ENCODE measurements at places on chromosomes 4 and X. TPM values are rescaled to one million over a fixed set of nuclear protein-coding genes. Genes with fewer than 3 reads are reported as not detected.
A peak's percentile ranks its signal among the peaks of the same experiment; 100 is the strongest.

Gene LRAT
- 0.78 TPM for total RNA-seq

Gene PAK3
- 33.2 TPM for total RNA-seq

Gene SATL1
- not detected for total RNA-seq

Gene SPIN2A
- total RNA-seq, result 0.26 TPM

Gene CAPN6
- 1.8 TPM for total RNA-seq

Gene KCNIP4
- not detected for total RNA-seq

GRCh38 chrX:850471-850916 lies 219.9 kb downstream of the SHOX start:
- no peaks in the 10 kb centered on the region for H3K4me1 ChIP-seq
- no peak for DNase-seq
- H3K27ac ChIP-seq, result no peak overlapping the region
- H3K27me3 ChIP-seq, result no peaks in the 10 kb centered on the region
- H3K36me3 ChIP-seq, result no peaks in the 10 kb centered on the region

DNA sequence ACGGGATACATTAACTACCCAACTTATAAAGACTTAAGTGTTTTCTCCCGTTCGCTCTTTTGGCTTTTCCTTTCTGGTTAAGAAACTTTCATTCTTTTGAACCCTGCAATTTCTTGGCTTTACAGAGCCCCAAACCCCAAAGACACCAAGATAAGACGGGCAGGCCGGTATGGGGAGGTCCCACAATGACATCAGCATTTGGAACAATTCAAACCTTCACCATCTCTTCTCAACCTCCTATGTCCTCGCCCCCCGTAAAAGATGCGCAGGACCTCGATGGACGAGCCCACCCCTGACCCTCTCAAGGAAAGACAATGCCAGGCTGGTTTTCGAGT lies 999 bp downstream of the ZNF518B start:
- no peak for DNase-seq
- H3K36me3 ChIP-seq, result no peaks in the 10 kb centered on the region
- no peak overlapping the region for H3K27ac ChIP-seq
- no peaks in the 10 kb centered on the region for H3K27me3 ChIP-seq
- no peak overlapping the region for H3K4me3 ChIP-seq

GRCh38 chr4:141849778-141850177 lies 213.4 kb downstream of the IL15 start:
- DNase-seq, result no peak
- no peak overlapping the region for H3K4me3 ChIP-seq
- no peaks in the 10 kb centered on the region for H3K36me3 ChIP-seq
- H3K27me3 ChIP-seq, result no peaks in the 10 kb centered on the region
- H3K4me1 ChIP-seq, result peaks cover 16% of the 10 kb centered on the region

- DNase-seq, result peak; percentile 32
- H3K4me1 ChIP-seq, result peaks cover 9% of the 10 kb centered on the region
- no peak overlapping the region for H3K27ac ChIP-seq
- no peaks in the 10 kb centered on the region for H3K36me3 ChIP-seq
Measured at GRCh38 chr4:77927991-77928925, 65.6 kb downstream of the MRPL1 start.

- peak; percentile 21 for DNase-seq
- H3K36me3 ChIP-seq, result peaks cover under 1% of the 10 kb centered on the region
Measured at GRCh38 chr4:1370321-1371124, 23.5 kb downstream of the UVSSA start.

DNA sequence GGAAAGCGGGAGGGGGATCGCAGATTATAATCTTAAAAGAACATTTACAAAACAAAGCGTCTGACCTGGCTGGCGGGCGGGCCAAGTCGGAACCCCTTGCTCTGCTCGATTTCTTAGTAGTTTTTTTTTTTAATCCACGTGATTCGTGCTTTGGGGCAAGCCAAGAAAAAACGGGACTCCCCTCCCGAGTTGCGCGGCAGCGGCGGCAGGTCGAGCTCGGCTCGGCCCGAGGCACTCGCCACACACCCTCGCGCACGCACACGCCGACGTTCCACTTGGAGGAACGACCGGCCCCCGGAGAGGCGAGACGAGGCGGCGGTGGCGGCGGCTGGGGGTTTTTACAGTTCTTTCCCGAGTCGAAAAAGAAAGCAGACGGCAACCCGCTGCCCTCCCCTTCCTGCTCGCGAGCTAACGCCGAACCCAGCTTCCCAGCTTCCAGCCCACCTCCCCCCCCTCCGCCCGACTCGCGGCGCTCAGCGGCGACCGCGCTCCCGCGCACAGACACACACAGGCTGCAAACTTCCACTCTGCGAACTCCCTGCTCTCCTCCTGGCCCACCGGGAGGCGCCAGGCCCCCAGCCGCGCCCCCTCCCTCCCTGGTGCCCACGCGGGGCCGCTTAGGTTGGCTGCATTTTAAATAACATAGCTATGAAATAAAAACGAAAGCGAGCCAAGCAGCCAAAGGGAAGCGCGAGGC lies 1.2 kb downstream of the BCOR start:
- H3K27ac ChIP-seq, result peak overlapping the region; percentile 89
- no peaks in the 10 kb centered on the region for H3K27me3 ChIP-seq
- peaks cover 28% of the 10 kb centered on the region for H3K4me1 ChIP-seq
- no peaks in the 10 kb centered on the region for H3K36me3 ChIP-seq
- peak overlapping the region; percentile 39 for H3K4me3 ChIP-seq

DNA sequence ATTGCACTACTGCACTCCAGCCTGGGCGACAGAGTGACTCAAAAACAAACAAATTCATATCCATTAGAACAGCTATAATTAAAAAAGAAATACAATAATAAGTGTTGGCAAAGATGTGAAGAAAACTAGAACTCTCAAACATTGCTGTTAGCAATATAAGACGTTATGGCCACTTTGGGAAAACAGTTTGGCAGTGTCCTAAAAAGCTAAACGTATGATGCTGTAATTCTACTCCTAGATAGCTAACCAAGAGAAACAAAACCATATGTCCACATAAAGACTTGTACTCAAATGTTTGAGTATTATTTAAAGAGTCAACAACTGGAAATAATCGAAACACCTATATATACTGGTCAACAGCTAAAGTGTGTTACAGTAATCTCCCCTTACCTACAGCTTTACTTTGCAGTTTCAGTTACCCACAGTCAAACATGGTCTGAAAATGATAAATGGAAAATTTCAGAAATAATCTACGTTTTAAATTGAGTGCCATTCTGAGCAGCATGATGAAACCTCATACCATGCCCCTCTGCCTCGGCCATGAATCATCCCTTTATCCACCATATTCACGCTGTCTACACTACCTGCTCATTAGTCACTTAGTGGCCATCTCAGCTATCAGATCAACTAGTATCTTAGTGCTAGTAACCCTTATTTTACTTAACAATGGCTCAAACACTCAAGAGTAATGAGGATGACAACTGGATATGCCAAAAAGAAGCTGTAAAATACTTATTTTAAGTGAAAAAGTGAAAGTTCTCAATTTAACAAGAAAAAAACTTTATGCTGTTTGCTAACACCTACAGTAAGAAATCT lies 4.9 kb downstream of the ELF2 start:
- no peak for DNase-seq
- H3K27me3 ChIP-seq, result no peaks in the 10 kb centered on the region
- H3K4me3 ChIP-seq, result no peak overlapping the region
- H3K27ac ChIP-seq, result no peak overlapping the region
- H3K36me3 ChIP-seq, result no peaks in the 10 kb centered on the region

DNA sequence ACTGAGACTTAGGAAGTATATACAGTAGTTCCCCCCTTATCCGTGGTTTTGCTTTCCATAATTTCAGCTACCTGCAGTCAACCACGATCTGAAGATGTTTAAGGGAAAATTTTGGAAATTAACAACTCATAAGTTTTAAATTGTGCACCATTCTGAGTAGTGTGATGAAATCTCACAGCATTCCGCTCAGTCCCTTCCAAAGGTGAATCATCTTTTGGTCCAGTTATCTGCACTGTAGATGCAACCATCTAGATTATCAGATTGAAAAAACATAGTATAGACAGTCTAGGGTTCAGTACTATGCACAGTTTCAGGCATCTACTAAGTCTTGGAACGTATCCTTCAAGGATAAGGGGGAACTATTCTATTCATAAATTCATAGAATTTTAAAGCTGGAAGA lies 109.0 kb downstream of the ANXA3 start:
- no peak overlapping the region for H3K27ac ChIP-seq
- no peak for DNase-seq
- H3K36me3 ChIP-seq, result no peaks in the 10 kb centered on the region
- H3K4me3 ChIP-seq, result no peak overlapping the region
- H3K27me3 ChIP-seq, result no peaks in the 10 kb centered on the region

- no peak for DNase-seq
- no peaks in the 10 kb centered on the region for H3K36me3 ChIP-seq
- H3K4me3 ChIP-seq, result no peak overlapping the region
- no peaks in the 10 kb centered on the region for H3K27me3 ChIP-seq
- peak overlapping the region; percentile 49 for H3K27ac ChIP-seq
Measured at GRCh38 chr4:186643501-186644310, 80.0 kb downstream of the FAT1 start.

- peaks cover 5% of the 10 kb centered on the region for H3K4me1 ChIP-seq
- DNase-seq, result no peak
- no peak overlapping the region for H3K4me3 ChIP-seq
- no peaks in the 10 kb centered on the region for H3K27me3 ChIP-seq
- no peaks in the 10 kb centered on the region for H3K36me3 ChIP-seq
- H3K27ac ChIP-seq, result no peak overlapping the region
Measured at GRCh38 chr4:110287130-110287529, 88.7 kb upstream of the ELOVL6 start.

GRCh38 chr4:97123573-97123972 lies 1019.7 kb downstream of the STPG2 start:
- no peak for DNase-seq
- H3K27ac ChIP-seq, result no peak overlapping the region
- H3K36me3 ChIP-seq, result no peaks in the 10 kb centered on the region
- H3K4me1 ChIP-seq, result no peaks in the 10 kb centered on the region

DNA sequence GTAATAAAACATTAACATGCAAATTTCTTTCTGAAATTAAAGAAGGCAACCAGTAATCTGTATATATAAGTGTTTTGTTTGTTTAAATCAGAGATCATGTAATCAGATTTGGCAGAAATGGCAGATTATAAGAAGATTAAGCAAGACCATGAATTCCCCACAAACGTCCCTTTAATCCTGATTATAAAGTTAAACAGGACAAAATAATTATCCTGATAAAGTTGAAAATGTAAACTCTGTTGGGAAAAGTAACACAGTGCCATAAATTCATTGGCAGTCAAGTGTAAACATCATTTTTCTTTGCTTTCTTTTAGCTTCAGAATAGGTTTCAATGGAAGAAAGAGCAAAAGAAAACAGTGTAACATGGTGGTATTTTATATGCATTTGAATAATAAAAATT lies 256.3 kb downstream of the KCNIP4 start:
- H3K36me3 ChIP-seq, result no peaks in the 10 kb centered on the region
- no peak overlapping the region for H3K27ac ChIP-seq
- DNase-seq, result no peak
- no peaks in the 10 kb centered on the region for H3K4me1 ChIP-seq
- no peak overlapping the region for H3K4me3 ChIP-seq
- no peaks in the 10 kb centered on the region for H3K27me3 ChIP-seq

DNA sequence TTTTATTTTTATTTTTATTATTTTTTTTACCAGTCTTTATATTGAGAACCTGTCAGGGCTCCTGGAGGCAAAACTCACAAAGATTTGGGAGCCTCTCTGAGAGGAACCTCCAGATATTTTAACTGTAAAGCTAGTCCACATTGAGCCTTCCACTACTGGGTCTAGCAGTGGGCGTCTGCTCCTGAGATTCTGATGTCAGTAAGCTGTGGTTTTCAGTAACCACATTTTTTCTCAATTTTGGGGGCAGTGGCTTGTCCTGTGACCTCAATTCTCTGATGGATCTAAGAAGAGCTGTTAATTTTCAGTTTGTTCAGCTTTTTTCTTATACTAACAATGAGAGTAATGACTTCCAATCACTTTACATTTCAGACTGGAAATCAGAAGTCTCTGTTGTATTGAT lies 23.6 kb upstream of the GPRASP1 start:
- no peak for DNase-seq
- H3K4me3 ChIP-seq, result no peak overlapping the region
- no peaks in the 10 kb centered on the region for H3K36me3 ChIP-seq
